ENCODE measurements at places on chromosomes 4 and X.
A peak's percentile ranks its signal among the peaks of the same experiment; 100 is the strongest.

GRCh38 chrX:97539970-97540519 lies 656.3 kb downstream of the RPA4 start:
- DNase-seq: no peak

GRCh38 chr4:85142451-85142850 lies 176.0 kb upstream of the WDFY3 start:
- no peak for DNase-seq

DNA sequence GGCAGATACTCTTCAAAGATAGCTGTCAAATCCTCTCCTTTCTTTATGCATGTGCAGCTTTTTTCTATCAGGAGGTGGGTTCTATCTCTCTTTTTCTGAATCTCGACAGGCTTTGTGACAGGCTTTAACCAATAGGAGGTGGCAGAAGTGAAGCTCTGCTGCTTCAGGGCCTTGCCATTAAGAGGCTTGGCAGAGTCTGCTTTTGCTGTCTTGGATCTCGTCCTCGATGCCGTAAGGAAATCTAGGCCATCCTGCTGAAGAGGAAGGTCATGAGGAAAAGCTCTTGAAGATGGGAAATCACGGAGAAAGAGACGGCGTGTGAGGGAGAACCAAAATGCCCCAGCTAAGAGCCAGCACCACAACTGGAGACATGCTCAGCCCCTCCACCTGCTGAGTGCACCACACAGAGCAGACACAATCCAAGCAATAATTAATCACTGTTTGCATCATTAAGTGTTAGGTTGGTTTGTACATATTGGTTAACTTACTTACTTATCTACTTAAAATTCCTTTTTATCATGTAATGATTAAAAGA lies 92.2 kb downstream of the DDIT4L start:
- DNase-seq: no peak

- DNase-seq: no peak
Measured at GRCh38 chr4:4820261-4820660, 39.2 kb upstream of the MSX1 start.

DNA sequence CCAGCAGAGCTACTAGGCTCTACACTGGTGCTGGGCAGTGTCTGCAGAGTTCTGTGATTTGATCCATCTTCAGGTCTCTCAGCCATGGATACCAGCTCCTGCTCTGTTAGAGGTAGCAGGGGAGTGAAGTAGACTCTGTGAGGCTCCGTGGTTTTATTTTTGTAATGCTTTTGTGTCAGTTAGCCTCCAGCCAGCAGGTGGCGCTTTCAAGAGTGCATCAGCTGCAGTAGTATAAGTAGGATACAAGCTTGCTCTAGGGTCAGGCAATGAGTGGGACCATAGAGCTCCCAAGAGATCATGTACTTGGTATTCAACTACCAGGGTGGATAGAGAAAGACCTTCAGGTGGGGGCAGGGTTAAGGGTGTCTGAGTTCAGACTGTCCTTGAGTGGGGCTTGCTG lies 362.5 kb upstream of the TRAM1L1 start:
- DNase-seq: peak; percentile 19
